ENCODE measurements at places on chromosomes 1 and 21. TPM values are rescaled to one million over a fixed set of nuclear protein-coding genes. Genes with fewer than 3 reads are reported as not detected.

DNA sequence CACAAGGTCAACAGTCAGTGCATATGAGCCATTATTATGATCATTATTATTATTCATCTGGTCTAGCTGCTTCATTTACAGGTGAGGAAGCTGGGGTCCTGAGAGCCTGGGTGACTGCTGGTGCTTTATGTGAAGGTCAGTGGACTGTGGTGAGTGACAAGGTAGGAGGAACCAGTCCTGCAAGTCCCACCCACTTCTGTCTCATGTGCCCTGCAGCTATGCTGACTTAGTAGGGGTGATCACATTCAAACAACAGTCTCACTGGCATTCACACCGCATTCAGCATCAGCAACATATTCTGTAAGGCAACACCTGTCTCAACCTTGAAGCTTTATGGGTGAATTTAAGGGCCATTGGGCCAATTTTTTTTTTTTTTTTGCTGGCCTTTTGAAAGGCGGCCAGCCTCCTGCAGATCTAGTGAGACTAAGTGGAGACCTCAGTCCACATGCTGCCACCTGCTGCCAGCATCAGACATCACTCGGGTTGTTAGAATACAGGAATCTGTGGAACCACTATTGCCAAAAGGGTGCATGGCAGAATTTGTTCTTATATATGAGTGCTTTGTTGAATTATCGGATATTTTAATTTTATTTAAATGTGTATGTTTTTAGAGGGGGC is 59.9 kb upstream of the CACNA1E start:
- H3K27me3 ChIP-seq: peaks cover 25% of the 10 kb centered on the region
- peaks cover 11% of the 10 kb centered on the region for H3K4me1 ChIP-seq
- no peak overlapping the region for H3K27ac ChIP-seq
- no peaks in the 10 kb centered on the region for H3K36me3 ChIP-seq
- peak; percentile 37 for DNase-seq
- no peak overlapping the region for H3K4me3 ChIP-seq

DNA sequence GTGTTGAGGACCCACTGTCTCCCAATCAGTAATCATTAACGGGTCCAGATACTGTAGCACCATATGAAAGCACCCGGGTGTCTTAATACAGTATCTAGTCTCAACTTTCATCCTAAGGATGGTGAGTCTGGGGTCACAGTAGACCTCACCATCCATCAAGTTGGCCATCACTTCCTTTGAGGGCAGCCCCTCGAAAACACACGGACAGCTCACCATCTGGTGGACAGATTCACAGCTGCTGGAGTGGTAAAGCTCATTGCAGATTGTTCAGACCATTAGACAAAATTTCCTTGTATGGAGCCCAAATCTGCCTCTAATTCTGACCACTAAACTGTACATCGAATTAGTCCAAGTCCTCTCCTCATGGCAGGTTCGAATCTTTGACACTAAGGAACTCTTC is 123.1 kb downstream of the PGBD5 start:
- DNase-seq: no peak
- H3K4me1 ChIP-seq: peaks cover 6% of the 10 kb centered on the region
- H3K4me3 ChIP-seq: no peak overlapping the region
- no peaks in the 10 kb centered on the region for H3K36me3 ChIP-seq

DNA sequence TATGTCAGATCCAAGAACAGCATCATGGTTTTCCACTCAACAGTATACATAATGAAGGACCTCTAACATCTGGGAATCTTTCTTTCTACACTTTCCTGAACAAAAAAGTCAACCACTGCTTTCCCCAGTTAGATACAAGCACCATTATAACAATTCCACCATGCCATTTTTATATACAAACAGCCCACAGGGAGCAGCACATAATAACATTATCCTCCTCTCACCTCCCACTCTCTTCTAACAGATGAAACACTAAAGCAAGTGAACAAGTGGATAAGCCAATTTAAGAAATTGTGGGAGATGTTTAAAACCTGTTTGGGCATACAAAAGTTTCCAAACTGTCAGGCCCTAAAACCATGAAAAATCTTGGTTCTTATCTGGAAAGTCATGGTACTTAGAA is 29.4 kb upstream of the PRRC2C start:
- no peaks in the 10 kb centered on the region for H3K4me1 ChIP-seq
- H3K4me3 ChIP-seq: no peak overlapping the region
- no peak overlapping the region for H3K27ac ChIP-seq
- DNase-seq: no peak
- no peaks in the 10 kb centered on the region for H3K36me3 ChIP-seq

DNA sequence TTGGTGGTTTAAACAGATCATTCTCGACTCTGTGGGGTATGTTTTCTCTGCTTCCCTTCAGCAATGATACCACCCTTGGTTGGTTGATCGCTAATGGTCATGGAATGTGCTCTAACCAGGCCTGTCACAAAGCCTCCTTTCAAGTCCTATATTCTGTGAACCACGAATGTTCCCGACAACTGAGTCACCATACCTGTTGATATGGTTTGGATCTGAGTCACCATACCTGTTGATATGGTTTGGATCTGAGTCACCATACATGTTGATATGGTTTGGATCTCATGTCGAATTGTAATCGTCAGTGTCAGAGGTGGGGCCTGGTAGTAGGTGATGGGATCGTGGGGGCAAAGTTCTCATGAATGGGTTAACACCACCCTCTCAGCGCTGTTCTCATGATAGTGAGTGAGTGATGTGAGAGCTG is 10.2 kb upstream of the CAMK2N1 start:
- H3K27ac ChIP-seq: no peak overlapping the region
- no peaks in the 10 kb centered on the region for H3K36me3 ChIP-seq
- no peak for DNase-seq
- no peak overlapping the region for H3K4me3 ChIP-seq
- no peaks in the 10 kb centered on the region for H3K4me1 ChIP-seq
- no peaks in the 10 kb centered on the region for H3K27me3 ChIP-seq

Gene RORC
- total RNA-seq: not detected

- H3K27me3 ChIP-seq: no peaks in the 10 kb centered on the region
- DNase-seq: no peak
- H3K4me3 ChIP-seq: no peak overlapping the region
- H3K4me1 ChIP-seq: peaks cover 11% of the 10 kb centered on the region
Measured at GRCh38 chr1:201895120-201895665, 6.5 kb downstream of the SHISA4 start.

DNA sequence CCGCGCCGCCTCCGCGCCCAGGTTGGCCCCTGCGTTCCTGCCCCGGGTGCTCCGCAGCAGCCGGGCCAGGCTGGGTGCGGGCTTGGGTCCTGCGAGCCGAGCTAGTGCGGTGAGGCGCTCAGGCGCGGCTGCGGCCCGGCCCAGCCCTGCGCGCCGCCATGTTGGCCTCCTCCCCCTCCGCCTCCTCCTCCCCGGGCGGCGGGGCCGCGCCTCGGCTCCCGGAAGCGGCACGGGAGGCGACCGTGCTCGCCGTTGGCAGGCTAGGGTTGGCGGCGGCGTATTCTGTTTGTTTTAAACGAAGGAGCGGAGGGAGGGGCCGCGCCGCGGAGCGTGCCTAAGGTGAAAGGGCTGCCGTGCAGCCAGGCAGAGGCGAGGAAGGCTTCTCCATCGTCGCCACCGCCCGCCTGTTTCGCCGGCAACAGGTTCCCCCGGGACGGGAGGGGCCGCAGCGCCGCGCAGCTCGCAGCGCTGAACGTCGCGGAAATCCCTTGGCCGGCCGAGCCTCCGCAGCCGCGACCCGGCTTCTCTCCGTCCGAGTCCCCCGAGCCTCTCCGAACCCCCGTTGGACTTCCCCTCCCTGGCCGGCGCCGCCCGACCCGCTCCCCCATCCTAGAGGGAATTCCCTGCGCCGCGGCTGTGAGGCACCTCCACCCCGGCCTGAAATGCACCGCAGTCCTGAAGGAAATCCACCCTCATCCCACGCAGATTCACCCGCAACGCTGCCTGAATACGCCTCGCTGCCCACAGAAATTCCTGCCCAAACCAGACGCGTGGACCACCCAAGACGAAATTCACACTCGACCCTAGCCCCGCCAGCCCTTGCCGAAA is at the start of gene USP24:
USP24 (minus strand) TSS at position 171 of the 828 bp plus-strand sequence. CDS start 251 bp downstream, outside the sequence.
- H3K4me3 ChIP-seq: peak within 1 kb of the TSS; percentile 98
- peaks cover 4% of the 10 kb centered on the region for H3K27me3 ChIP-seq
- peak within 1 kb of the TSS; percentile 97 for H3K27ac ChIP-seq
- no peaks in the 10 kb centered on the region for H3K36me3 ChIP-seq

All from neural crest cell (in vitro differentiated cells).